Activated T-cell treated with anti-CD3 and anti-CD28 coated beads for 48 hours (primary cell): ENCODE measurements at places on chromosomes 2 and 18.

- DNase-seq, result no peak
These were observed 53.1 kb upstream of the ARL5A start for GRCh38 chr2:151881342-151881741.

- DNase-seq, result no peak
These were observed 5.8 kb upstream of the RNU4ATAC start for GRCh38 chr2:121524685-121525425.

DNA sequence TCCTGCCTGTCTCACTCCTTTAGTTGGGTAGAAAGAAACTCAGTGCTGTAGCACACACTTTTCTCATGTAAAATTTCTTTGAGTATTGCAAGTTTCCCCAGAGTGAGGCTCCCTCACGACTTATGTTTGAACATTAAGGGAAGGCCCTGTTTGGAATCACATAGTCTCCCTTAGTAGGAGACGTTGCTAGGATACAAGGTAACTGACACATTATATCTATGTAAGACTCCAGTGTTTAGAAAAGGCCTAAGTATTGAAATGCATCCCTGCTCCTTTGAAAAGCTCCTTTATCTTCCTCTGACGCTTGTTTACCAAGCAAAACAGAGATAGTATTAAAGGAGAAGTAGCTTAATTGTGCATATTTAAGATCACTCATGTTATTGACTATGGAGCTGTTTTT, 248.2 kb downstream of the PHLPP1 start:
- no peak for DNase-seq

GRCh38 chr2:149745396-149746230, 158.0 kb upstream of the MMADHC start:
- DNase-seq, result no peak

- DNase-seq, result no peak
These were observed 164.1 kb upstream of the GATA6 start for GRCh38 chr18:22005191-22005841.

DNA sequence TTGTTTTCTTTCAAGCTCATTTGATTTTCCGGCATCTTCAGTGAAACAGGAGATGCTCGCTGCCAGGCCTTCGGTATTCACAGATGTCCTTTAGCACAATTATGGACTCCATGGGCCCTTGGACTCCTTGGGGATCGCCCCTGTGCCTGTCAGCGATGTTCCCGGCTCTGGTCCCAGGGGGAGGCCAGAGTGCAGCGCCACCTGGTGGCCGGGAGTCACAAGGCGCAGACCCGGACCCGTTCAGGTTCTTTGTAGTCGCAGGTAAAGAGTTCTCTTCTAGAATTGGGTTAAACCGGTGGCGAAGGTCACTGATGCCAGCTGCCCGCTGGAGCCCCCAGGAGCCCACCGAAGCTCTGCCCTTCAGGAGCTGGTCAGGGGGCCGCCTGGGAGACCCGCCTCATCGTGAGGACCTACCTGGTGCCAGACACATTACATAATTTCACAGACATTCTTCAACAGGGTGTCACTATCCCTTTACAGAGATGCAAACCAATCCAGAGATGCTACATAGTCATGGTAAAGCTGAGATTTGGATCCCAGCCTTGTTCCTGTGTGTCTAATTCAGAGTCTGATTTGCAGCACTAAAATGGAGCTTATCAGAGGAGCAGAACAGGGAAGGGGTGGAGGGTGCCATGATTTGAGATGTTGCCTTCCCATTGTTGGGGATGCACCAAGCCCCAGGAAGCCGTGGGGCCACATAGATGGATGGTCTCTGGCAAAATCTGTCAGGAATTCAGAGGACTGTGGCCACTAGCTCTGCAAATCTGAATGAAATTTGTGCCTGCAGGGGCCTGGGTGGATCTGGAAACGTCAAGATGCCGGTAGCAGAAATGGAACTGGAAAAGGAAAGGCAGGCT, 6.0 kb upstream of the INPP5D start:
- DNase-seq, result peak; percentile 72

- no peak for DNase-seq
These were observed 4.5 kb upstream of the TMBIM1 start for GRCh38 chr2:218296847-218297246.

- no peak for DNase-seq
These were observed 341.4 kb downstream of the SLC4A3 start for GRCh38 chr2:219968685-219969345.

- DNase-seq, result no peak
These were observed 66.7 kb downstream of the BIRC6 start for GRCh38 chr2:32423536-32423935.

DNA sequence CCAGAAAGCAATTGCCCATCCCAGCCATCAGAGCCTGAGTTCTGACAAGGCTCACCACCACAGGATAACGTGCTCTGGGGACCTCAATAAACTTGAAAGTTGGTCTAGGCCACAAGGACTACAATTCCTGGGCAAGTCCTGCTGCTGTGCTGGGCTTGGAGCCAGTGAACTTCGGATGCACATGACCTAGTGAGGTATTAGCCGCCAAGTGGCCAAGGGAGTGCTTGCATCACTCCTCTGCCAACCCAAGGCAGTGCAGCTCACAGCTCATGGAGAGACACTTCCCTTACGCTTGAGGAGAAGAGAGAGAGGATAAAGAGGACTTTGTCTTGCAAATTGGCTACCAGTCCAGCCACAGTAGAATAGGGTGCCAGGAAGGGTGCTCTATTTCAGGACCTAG, 219.6 kb downstream of the MBD2 start:
- no peak for DNase-seq

- no peak for DNase-seq
These were observed 1.2 kb upstream of the TNS1 start for GRCh38 chr2:218003981-218004419.

DNA sequence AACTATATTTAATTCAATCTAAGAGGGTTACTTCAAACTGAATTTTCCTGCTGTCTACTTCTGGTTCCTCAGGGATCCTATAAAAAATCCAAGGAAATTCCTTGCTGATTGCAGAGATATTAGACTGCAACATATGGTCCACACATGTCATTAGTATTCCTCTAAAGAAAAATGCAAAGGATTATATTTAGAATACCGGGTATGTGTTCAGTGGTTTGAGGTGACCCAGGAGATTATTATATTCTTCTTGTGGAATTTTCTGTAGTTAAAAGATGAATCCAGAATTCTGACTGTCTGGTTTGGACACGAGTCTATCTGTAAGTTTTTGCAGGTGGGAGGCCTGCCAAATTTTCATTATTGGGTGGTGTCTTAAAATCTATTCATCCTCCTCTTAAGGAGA, 18.2 kb downstream of the HOXD1 start:
- no peak for DNase-seq

GRCh38 chr2:105129722-105130232, 91.9 kb downstream of the MRPS9 start:
- DNase-seq, result no peak

DNA sequence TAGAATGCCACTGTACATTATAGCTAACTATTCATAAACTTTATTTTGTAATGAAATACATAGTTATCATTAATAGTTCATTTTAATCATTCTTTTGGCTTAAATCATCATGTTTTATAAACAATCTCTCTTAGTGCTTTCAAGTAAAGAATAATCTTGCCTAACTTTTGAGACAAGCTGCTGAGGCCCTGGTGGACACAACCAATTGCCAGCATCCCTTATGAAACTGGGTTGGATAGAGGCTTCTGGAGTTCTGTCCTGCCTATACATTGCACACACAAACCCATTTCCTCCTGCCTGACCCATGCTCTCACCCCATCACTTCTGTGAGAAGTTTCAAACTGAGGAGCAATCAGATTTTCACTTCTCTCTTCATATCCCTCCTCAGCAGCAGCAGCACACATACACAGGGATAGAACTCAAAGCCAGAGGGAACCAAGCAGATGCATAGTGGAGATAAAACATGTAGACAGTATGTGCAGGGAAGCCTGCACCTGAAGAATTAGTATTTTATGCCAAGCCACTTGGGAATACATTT, 450.0 kb upstream of the SLC14A2 start:
- DNase-seq, result no peak

DNA sequence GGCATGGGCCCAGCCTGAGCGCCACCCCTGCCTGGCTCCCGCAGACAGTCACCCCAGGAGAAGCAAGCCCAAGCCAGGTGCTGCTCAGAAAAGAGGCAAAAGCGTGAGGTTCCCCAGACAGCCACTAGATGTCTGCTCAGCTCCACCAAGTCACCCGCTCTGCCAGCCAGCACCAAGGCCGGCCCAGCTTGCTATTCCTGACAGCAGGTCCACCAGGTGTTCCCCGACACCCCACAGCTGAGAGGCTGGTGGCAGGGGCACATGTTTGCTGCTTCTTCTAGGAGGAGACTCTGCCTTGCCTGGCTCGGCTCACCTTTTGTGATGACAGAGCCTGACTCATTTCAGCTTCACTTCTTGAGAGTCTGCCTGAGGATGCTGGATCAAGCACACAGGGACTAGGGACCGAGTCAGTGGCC, 206.7 kb downstream of the MGAT5 start:
- DNase-seq, result peak; percentile 8

GRCh38 chr2:27754138-27754588, 17.4 kb upstream of the MRPL33 start:
- DNase-seq, result peak; percentile 74

- no peak for DNase-seq
These were observed 752.6 kb upstream of the ID2 start for GRCh38 chr2:7929281-7929680.

GRCh38 chr2:135882415-135882814, 6.2 kb upstream of the MCM6 start:
- DNase-seq, result no peak

DNA sequence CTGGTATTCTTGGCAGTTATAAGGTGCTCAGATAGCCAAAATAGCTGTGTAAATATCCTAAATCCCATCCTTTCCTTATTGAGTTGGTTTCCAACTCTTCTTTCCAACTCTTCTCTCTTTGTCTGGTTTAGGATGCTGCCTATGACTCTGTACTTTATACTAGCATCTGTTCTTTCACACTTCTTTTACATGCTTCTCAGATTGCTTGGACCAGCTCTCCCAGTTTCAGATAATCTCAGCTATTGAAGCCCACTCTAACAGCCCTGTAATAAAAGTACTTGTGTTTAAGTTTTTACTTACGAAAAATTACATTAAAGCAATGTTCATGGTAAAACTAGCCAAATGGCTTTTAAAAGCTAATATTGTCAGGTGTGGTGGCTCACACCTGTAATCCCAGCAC, 14.7 kb upstream of the LHCGR start:
- no peak for DNase-seq

DNA sequence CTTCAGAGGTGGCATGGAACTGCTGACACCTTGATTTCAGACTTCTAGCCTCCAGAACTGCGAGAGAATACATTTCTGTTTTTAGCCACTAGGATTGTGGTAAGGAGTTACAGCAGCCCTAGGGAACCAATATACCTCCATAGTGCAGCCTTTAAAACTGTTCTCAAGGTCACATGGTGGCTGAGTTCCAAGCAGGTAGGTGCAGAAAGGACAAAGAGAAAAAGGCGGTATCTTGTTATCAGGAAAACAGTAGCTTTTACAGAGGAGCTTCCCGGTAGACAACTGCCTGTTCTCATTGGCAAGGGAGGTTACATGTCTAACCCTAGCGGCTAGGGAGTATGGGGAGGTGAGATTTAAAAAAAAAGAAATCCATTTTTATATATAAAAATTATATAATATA, 96.2 kb upstream of the BCL2L11 start:
- DNase-seq, result no peak

- DNase-seq, result no peak
These were observed 117.0 kb upstream of the SMIM21 start for GRCh38 chr18:75544496-75544895.

GRCh38 chr18:1648712-1649111, 744.0 kb downstream of the ADCYAP1 start:
- DNase-seq, result no peak

GRCh38 chr2:68796295-68796905, 61.8 kb downstream of the ARHGAP25 start:
- DNase-seq, result no peak

GRCh38 chr18:46484971-46485370, 172.0 kb downstream of the LOXHD1 start:
- no peak for DNase-seq

- DNase-seq, result no peak
These were observed 48.5 kb downstream of the TMX3 start for GRCh38 chr18:68666381-68666780.

DNA sequence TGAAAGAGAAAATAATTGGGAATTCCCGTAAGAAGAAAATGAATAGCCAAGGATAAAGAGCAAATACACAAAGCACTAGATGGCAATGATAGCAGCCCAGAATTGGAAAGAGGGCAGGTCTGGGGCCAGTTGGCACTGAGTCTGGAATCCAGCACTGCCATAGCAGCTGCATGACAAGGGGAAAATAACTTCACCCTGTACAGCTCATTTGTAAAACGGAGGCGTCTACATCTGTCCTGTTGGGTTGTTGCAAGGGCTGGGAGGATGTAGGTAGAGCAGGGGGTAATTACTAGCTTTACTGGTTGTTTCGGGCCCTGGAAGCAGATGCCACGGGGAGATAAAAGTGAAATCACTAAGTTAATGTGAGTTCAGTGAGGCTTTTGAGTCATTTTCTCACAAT, 110.0 kb upstream of the RASGRP3 start:
- DNase-seq, result no peak

DNA sequence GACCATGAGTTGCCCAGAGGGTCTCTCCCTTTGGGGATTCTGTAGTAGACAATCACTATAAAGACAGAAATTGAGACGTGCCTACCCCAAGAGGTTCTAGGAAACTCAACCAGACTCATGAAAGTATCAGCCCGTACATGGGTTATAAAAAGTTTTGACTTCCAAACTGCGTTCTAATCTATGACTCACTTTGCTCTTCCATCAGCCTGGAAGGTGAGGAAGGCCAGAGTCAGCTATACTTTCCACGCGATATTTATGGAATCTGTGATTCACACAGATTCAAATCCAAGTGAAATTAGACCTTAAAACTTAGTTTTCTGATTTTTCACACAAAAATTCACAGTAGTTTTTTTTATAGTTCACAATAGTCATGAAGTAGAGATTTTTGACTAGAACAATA, 7.7 kb upstream of the LYPD1 start:
- no peak for DNase-seq

DNA sequence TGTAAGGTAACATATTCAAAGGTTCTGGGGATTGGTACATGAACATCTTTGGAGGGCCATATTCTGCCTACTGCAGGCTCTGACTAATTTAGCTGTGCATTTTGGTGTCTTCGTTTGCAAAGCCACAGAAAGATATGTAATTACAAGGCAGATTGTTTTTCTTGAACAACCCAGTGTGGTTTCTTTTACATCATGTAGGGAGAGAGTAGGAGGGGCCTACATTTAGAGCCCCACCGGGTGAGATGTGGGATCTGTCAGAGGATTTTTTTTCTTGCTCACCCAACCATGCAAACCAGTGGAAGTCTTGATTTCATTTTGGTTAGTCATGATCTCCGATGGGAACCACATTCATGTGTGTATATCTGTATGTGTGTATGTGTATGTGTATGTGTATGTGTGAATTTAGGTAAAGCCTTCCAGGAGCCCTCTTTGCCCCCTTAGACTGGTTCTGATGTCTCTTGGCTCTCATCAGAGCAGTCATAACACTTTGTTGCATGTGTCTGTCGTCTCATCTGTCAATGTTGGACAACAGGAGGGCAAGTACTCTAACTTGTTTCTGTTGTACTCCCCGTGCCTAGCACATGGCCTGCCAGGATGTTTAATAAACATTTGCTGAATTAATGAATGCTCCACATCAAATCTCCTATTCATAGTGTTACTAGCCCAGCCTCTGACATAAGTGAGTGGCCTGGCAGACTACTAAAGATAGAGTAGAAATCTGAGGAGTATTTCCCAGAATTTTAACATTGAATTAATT, 239.9 kb downstream of the MTX2 start:
- no peak for DNase-seq

- no peak for DNase-seq
These were observed 1.7 kb upstream of the STAMBP start for GRCh38 chr2:73827018-73827417.

GRCh38 chr18:76167845-76168621, 327.0 kb downstream of the ZNF516 start:
- no peak for DNase-seq
